ENCODE measurements at places on chromosomes 4 and X.
A peak's percentile ranks its signal among the peaks of the same experiment; 100 is the strongest.

DNA sequence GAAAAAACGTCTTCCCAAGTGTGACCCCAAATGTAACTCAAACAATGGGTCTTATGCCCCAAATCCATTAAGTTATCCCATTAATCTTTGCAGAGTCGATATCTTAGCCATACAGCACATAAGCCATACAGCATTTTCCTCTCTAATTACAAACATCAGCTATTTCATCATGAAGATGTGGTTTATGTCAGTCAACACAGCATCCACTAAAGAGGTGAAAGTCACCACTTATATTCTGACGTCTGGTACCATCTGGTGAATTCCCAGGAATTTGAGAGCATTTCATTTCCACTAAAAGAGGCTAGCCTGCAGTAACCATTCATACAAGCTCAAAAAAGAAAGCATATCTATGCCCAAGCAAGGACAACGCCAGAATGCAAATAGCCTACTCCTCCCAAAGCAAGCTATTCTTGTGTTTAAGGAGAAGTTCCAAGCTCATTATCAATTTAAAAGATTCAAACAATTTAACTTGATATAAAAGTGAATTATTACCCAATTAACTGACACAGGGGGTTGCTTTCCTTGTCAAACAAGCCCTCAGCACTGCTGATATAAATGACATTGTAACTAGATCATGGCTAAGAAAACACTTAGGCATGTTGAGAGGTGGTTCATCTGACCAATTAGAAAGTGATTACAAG is 203.3 kb downstream of the ANTXR2 start:
- no peak for DNase-seq

DNA sequence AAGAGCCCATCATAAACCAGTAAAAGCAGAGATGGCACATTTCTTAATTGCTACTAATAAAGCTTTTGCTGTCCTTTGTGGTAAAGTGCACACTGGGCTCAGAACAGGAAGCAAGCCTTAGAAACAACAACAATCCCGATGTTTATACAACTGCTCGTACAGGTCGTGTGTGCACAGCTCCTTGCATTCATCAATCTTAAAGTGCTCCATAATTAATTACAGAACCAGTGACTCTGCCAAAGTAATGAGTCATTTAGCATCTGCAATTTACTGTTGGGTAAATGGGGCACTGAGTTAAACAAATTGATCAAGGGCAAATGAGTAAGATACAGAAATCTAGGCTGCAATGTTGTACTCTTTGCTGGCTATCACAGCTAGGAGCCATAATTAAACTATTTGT is 61.3 kb upstream of the TXK start:
- DNase-seq, result peak; percentile 15

DNA sequence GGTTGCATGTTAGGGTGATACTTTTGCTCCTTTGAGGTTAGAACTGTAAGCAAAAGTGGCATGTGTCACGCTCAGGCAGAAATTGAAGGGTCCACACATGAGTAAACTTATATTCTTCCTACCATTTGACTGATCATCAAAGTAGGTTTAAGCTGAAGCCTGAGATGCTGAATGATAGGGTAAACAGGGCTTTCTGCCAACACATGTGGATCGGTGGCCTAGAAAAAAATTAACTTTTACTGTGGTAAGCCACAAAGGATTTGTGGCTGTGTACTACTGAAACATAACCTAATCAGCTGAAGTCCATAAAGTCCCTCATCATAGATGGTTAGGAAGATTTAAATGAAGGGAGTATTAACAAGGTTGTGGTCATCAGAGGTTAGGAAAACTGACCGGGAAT is 1070.1 kb downstream of the STPG2 start:
- peak; percentile 0 for DNase-seq

DNA sequence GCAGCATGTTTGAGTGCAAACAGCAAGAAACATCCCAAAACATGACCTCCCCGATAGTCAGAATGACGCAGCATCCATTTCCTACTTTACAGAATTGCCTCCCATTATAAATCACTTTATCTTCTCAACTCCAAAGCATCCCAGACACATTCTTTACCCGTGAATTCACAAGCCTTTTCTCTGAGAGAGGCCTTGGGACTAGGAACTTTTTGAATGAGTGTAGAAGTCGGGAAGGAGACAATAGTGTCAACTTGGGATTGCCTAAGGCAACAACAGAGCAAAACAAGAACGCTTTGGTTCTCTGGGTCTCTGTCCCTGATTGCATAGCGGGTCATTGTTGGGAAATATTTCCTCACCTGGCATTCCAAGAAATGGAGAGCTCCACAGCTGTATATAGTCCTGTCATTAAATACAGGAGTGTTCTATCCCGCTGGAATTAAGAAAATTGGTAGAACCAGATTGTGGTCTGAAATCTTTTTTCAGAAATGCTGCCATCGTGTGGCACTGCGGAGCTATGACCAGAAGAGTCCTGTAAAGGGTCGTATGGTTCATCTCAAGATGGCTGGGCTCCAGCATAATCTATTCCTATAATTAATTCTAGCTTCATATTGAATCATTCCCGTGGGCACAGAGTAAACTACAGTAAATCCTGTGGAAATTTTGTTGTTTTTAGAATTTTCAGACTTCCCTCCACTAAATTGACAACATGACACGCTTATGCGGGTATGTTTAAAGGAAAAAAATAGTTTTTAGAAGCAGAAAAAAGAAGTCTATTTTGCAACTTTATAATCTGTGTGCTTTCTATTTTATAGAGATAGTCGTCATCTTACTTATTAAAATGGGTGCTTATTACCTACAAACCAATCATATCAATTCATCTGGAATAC is 2.0 kb upstream of the SPP1 start:
- peak; percentile 64 for DNase-seq

DNA sequence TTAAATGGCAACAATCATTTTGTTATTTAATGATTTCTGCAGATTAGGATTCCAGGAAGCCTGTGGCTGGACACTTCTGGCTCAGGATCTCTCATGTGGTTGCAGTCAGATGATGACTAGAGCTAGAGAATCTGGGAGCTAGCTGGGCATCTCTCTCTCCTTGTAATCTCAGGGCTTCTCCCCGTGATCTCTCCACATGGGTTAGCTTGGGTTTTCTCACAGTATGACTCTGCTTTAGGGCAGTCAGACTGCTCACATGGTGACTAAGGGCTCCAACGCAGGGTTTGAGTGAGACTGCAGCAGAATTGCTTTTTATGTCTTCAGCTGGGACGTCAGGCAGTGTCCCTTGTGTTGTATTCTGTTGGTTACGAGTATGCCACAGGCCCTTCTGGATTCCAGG is 361.4 kb downstream of the CBLL2 start:
- DNase-seq, result peak; percentile 59

DNA sequence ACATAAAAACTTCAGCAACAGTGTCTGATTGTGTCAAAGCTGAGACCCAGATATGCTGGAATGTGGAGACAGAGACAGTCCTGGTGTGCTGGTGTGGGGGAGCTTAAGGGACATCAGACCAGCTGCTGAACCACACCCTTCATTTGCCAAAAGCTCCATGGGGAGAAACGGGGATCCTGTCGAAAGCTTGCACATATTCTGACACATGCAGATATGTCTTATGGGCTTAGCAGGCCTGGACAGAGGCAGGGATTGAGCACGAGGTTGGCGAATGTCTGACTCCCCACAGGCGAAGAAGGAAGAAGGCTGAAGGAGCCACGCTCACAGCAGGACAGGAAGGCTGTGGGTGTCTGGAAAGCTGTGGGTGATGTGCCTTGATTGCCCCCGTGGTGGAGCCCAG is 72.1 kb upstream of the ACSL1 start:
- DNase-seq, result no peak

GRCh38 chr4:5826437-5827107 is 66.3 kb downstream of the CRMP1 start:
- DNase-seq, result no peak

DNA sequence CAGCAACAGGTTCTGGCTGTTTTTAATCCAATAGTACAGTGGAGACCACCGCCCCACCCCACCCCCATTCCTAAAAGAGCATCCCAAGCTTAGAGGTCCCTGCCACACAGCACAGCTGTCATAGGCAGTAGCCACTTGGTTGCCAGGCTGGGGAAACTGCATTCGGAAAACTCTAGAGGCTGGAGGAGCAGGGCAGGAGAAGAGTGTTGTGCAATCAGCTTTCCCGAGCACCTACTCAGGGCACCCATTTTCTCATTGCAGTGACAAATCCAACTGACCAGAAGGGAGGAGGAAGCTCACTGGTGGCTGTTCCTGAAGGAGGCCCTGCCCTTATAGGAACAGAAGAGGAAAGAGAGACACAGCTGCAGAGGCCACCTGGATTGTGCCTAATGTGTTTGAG is 1.1 kb downstream of the CXCL1 start:
- peak; percentile 71 for DNase-seq

DNA sequence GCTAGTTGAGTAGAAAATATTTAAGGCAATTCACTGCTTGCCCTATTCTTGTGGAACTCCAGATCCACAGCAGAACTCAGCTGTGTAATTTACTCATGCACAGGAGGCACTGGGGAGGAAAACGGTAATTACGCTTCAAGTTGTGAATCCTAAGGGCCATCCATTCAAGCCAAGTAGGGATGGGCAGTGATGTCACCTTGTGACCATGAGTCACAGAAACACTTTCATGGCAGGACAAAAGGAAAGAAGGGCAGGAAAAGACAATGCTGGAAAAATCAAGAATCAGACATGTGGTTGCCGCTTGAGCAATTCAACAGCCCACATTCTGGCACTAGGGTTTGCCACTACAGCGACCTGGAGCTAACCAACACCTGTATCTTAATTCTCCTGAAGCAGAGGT is 1.4 kb downstream of the PAQR3 start:
- no peak for DNase-seq

GRCh38 chrX:109966246-109966645 is 36.7 kb upstream of the TMEM164 start:
- peak; percentile 15 for DNase-seq

DNA sequence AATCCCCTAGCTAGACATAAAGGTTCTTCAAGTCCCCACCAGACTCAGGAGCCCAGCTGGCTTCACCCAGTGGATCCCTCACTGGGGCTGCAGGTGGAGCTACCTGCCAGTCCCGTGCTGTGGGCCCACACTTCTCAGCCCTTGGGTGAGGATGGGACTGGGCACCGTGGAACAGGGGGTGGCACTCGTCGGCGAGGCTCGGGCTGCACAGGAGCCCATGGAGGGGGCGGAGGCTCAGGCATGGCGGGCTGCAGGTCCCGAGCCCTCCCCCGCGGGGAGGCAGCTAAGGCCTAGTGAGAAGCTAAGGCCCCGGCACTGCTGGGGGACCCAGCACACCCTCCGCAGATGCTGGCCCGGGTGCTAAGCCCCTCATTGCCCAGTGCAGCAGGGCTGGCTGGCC is 16.1 kb upstream of the ACSL4 start:
- no peak for DNase-seq

DNA sequence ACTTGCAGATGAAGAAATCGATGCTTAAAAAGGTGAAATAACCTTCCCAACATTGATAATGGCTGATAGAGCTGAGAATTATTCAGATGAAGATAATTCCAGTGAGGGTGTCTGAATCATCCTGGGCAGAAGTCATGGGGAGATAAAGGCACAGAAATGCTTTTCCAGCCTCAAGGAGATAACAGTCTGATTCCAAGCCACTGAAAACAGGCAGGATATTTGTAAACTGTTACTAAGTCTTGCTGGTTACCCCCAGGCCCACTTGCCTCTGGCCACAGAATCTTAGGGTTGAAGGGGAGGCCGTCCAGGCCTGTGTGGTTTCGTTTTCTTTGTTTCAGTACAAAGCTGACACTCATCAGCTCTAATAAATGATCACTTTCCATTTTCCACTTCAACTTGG is 158.5 kb downstream of the SH3KBP1 start:
- DNase-seq, result peak; percentile 24

DNA sequence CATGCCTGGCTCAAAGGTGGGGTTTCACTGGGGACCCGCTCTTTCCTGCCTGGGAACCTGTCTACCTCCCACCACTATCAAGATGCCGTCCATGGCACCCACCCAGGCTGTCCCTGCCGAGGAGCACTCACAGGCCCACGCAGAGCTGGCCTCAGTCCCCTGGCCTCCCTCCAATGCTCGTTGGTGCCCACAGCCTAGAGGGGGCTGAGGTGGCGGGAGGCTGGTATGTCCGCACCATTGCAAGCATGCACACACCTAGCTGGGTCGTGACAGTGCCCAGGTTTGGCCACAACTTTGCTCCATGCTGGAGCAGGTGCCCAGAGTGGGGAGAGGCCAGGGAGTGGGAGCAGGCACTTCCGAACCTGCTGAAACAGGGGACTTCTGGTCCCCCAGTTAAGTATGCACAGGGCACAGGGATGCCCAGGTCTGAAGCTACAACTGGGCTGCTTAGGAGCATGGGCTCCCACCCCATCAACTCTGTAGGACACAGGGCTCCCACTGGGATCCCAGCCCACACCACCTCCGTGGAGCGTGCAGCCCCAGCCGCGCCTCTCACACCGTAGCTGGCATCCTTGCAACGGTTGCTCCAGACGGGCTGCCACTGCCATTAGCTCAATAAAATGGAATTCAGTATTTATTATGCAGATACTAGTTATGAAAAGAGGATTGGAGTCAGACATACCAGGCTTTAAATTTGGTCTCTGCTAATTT is 1376.1 kb upstream of the TENM3 start:
- no peak for DNase-seq

DNA sequence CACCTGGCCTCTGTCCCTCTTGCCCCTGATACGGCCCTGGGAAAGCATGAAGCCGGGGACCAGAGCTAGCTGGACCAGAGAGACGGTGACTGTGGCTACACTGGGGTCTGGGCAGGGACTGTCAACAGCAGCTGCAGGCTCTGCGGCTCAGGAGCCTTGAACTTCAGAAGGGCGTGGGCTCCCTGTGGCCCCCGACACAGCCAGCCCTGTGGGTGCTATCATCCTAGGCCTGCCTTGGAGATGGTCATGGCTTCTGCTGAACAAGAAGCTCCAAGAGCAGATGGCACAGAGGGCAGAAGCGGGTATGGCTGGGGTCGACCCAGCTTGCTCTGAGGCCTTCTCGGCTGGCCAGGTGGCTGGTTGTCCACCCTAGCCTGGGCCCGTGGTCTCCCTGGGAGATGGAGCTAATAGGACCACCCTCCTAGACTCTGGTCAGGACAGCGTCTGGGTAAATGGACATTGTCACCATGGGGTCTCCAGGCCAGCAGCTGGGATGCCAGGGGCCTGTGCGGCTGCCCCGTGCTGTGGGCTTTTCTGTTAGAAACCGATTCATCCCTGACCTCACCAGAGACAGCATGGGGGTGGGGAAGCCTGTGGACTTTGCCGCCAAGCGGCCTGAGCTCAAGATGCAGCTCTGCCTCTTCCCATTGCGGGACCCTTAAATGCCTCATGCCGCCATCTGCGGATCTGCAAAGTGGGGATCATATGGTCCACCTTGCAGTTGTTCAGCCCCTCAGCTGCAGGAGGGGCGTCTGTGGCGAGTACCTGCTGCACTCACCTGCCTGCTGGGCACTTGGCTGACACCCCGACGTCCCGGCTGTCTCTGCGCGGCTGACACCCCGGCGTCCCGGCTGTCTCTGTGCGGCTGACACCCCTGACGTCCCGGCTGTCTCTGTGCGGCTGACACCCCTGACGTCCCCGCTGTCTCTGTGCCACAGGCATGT is 21.1 kb downstream of the CPZ start:
- DNase-seq, result no peak

DNA sequence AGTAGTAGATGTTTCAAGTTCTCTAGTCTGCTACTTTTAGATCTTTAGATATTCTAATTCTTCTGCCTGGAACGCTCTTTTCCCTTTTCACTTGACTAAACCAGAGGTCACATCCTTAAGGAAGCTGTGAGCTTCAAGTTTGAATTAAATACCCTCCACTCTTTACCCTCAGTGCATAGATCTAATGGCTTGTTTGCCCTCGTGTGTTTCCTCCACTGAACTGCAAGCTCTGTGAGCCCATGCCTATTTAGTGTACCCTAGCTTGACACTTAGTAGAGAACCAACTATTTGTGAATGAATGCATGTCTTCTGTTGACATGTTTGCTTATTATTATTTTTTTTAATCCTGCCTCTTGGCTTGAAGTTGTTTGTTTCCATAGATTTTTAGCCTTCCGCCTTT is 138.3 kb downstream of the PDE5A start:
- peak; percentile 31 for DNase-seq

Data from iris pigment epithelial cell (primary cell).